Stromal cell of bone marrow (primary cell): ENCODE measurements at places on chromosomes 3 and 15.

DNA sequence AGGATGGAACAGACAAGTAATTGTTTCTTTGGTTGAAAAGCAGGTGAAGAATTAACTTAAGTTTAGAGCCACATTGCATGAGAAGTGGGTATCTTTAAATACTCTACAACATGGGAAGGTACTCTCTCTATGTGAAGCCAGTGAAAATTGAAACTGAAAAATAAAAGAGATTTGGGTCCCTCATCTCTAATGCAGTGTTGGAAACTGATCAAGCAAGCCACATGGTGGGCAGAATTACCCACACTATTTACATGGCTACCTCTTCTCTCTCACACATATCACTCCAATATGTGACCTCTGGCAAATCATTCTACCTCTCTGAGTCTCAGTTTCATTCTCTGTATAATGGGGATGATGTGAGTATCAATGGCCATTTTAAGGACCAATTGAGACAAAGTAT, 339.0 kb downstream of the IL5RA start:
- DNase-seq: no peak

DNA sequence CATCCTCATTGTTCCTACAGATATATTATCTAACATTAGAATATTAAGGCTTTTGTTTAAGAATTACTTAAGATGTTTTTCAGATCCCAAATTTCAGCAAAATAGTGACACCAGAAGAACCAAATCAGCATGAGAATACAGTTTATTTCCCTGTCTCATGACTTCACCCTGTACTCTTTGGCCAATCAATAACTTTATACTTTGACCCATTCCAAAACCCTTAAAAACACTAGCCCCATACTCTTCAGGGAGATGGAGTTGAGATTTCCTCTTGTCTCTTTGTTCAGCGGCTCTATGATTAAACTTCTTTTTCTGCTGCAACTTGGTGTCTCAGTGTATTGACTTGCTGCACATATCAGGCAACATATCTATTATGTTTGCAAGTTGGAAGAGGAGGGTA, 207.7 kb downstream of the ZBBX start:
- DNase-seq: no peak

DNA sequence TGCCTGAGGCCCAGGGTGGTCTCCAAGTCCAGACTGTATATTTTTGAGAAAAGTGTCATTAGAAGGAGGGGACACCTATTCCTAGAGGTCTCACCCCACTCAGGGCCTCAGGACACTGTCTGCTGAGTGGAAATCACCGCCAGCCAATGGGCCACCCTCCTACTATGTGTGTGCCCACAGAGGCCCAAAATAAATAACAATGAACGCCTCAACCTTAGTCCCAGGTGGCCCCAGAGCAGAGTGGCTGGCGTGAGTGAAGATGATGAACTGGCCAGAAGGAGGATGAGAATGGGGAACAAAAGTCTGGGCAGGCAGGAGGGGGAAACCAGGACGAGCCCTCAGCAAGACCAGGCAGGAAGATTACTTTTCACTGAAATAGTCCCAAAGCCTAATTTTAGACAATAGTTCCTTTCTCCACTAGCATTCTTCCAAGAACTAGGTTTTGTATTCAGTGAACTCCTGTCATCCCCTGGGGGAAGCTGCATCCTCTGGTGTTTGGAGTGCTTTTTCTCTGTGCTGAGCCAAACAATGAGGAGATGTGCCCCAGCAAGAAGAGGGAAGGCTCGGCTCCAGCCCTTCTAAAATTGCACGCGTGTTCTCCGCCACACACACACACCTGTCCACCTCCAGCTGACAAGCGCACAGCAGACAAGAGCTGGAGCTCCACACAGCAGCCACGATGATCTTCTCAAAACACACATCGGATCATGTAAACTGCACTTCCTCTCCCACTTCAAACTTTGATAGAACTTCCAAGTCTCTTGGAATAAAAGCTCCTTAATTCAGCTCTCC, 72.2 kb downstream of the ADCY5 start:
- no peak for DNase-seq

DNA sequence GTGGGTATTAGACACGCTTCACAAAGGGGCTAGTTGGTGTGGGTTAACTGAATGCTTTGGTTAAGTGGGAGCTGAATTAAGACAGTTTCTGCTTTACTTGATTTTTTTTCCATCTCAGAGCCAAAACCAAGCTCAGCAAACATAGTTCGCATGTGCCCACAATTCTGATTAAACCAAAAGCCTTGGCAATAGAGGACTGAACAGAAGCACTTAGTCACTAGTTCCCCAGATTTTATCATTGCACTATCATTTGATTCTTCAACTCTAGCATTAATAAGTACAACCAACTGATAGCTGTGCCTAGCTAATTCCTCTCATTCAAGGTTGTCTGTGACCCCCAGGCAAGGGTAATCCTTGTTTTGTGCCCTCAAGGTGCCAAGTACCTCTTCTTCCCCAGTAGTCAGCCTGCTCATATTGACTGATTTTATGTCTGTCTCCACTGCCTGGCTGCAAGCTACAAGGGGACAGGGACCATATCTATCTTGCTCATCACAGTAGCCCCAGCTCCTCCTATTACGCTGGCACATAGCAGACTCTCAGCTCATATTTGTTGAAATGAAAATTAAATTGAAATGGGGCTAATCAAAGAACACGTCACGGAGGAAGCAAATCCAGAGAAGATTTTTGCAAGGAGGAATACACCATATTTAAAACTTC, 9.9 kb upstream of the ARHGEF3 start:
- no peak for DNase-seq

DNA sequence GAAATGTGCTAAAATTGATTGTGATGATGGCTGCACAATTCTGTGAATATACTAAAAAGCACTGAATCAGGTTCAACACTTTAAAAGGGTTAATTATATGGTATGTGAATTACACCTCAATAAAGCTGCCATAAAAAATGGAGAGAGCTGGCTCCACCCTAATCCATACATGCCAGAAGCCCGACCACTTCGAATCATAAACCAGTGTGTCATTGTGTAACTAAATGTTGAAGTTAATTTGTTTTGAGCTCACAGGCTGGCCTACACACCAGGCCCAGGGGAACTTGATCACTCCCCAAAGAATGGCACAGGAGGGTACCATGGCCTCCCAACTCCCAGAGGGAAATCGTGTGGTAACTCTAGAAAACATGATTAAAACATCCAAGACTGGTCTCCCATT, 14.0 kb downstream of the PLCD1 start:
- no peak for DNase-seq

DNA sequence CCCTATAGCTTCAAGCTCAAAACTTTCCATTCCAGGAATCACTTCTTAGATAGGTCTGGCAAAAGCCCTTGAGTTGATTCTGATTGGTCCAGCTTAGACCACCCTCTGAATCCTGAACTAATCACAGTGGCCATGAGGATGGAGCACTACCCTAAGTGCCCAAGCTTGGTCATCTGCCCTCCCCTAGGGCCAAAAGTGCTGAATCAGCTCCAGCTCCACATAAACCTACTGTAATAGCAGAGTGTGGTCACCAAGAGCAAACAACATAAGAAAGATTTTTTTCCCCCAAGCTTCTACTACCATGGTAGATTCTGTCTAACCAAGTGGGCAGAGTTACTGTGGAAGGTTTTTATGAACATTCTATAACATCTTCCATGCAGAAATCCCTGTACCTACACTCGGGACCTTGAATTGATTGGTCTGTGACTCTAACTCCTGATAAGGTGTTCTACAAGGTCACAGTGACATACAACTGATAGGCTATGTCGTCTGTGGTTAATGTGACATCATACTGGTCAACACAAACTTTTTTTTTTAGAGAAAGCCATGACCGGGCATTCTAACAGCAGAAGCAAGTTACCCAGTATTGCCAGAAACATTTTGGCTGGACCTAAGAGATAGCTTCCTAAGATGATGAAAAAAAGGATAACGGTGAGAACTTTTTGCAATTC, 320.9 kb downstream of the MAGI1 start:
- no peak for DNase-seq

DNA sequence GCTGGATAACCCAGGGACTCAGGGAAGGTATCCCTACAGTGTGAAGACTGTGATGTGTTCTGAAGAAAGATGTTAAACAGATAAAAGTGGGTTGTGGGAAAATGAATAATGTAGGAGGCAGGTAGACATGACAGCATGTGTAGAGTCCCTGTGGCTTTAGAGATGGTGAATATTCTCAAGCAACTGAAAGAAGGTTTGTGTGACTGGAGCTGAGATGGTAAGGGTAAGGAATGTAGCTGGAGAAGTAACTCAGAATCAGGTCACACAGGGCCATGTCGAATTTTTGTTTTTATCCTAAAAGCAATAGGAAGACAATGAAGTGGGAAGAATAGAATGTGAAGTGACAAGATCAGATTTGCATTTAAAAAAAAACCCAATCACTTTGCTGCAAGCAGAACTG, 53.7 kb upstream of the TRPC1 start:
- no peak for DNase-seq

DNA sequence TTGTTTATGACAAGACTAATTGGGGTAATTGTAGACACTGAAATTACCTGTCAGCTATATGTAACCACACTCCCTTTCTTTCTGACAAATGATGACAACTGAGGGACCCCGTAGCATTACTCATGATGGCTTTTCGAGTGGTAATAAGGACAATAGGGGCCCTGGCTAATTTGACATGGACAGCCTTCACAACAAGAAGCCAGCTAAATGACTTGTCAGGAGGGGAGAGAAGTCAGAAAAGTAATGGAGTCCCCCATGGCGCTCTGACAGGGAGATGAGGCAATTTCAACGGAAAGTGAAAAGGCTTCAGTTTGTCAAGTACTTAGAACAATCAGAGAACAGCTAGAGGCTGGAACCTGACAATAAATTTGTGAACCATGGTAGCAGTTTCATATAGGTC, 177.3 kb downstream of the CDIN1 start:
- DNase-seq: no peak

DNA sequence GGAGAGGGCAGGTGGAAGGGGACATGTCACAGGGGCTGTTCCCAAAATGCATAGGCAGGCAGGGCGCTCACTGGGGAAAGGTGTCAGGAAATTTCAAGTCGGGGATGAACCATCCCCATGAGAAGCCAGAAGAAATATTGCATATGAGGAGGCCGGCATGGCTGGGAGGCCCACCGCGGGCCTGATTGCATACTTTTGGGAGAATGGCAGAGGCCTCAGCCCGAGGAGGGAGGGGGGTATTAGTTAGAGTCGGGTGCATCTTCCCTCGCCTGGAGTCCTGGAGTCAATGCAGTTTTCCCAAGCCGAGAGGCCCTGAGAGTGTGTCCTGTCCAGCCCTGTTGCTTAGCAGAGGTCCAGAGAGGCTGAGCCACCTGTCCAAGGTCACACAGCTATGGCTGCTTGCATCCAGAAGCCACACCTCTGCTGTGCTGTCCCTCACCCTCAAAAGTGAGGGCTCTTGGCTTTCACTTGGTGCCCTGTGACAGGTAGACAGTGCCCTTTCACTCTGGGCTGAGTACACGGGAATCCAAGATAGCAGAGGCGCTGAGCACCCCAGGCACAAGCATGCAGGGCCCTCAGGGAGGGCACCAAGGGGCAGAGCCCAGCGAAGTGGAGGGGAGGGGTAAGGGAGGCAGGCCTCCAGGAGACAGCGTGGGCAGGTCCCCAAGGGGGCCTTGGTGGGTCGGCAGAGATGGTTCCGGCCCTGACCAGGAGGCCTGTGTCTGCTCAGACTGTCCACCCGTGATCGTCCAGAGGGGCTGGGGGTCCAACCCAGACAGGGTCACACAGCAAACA, 48.5 kb downstream of the GRIP2 start:
- DNase-seq: no peak

DNA sequence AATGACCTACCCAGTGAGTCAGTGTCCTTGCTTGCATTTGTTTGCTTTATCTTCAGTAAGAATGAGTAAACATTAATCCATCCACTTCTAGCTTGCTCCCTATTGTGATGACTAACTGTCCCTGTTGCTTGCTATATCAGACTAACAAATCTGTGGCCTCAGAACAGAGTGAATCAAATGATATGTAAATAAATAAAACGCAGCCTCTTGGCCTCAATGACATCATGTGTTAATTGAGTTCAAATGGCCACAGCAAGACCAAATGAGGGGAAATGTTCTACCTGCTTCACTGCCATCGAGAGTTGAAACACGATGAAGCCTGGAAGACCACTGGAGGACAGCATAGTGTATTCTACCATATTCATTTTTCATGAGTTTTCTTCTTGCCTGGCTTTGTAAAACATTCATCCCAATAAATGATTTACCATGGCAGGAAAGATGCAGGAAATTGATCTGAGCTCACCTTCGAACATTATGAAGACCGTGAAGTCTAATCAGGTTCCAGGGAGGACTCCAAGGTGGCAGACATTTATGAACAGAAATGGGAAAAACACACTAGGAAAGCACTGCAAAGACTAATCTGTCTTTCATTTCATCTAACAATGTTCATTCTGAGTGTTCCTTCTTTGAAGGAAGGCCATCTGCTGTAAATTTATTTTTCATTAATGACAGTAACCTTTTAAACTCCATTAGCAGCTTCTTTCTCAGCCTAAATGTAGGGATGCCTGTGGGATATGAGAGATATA, 1144.5 kb downstream of the TUSC7 start:
- DNase-seq: peak; percentile 44

DNA sequence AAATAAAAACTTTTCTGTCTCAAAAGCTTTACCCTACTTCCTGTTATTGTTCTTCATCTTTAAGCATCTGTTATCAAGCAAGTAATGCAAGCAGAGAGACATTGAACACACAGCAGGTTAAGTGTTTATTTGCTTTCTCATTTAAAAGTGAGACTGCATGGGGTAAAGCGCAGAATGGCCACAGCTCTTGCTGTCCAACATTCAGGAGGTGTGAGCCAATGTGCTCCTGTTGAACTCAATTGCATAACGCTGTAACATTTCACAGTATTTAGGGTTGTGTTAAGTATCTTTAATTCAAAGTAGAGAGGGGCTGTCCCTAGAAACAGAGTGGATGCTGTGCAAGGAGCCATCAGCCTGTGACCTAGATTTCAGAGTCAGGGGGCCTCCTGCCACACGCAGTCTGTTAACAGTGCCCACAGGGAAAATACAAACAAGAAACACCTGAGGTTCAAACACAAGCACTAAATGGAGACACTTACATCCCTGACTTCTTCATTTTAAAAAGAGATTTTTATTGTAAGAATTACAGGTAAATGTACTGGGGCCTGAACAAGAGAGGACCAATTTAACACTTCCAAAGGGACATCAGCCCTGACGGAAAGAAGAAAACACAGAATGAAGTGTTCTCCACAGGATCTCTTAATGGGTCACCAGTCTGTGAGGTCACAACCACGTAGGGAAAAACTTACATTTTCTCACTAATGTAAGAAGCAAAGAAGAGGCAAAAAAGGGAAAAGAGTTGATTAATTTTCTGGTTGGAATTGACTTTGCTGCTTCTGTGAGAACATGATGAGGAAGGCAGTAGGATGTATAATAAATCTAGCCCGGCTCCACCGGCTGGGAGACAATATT, 815.1 kb downstream of the VGLL3 start:
- no peak for DNase-seq

GRCh38 chr3:140319739-140320138, 358.1 kb upstream of the TRIM42 start:
- no peak for DNase-seq

DNA sequence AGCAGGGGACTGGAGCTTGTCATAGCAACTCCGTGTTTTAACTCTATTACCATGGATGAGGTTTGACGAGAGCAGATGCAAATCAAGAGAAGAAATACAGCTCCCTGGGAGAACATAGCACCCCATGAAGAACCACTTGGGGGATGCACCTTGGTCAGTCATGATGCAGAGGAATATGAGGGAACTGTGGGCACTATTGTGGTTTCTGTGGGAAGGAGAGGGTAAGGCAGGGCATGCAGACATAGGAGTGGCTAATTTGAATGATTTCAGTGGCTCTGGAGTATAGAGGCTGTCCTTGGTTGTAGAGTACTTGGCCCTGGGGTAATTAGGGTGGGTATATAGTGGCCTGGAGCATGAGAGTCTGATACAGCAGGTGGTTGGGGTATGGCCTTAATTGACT, 131.9 kb downstream of the EDEM1 start:
- DNase-seq: no peak

- DNase-seq: no peak
Observed at GRCh38 chr3:51328206-51328605, 56.9 kb upstream of the MANF start.
